ENCODE measurements at places on chromosomes 6 and 20.

DNA sequence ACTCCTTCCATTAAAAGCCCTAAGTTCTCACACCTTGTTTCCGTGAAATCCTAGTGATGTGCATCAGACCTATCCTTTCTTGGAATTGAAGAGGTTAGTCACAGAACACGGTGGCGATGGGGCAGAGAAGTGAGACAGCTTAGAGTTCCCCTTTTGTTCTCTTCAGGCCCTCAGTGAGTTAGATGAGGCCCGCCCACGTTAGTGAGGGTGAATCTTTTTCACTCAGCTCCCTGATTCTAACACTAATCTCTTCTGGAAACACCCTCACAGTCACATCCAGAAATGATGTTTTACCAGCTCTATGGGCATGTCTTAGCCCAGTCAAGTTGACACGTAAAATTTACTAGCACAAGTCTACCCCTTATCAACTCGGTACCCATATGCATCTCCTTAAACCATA, 172.7 kb upstream of the NOX3 start:
- DNase-seq = no peak

DNA sequence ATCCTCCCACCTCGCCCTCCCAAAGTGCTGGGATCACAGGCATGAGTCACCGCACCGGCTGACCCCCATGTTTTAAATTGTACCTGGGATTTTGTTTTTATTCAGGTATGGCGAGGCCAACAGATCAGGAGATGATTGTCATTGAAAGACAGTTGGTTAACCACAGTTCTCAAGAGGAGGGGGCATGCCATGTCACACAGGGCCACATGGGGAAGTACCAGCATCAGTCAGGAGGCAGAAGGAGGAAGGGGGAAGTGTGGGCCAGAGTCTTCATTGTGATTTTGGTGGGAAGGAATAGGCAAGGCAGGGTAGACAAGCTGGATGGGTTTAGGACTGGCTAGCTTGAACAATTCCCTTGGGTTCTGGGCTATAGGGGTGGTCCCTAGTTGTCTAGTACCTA, 9.9 kb upstream of the MMP9 start:
- DNase-seq = no peak

- DNase-seq = no peak
Measured at GRCh38 chr6:153210083-153210482, 79.0 kb upstream of the RGS17 start.

DNA sequence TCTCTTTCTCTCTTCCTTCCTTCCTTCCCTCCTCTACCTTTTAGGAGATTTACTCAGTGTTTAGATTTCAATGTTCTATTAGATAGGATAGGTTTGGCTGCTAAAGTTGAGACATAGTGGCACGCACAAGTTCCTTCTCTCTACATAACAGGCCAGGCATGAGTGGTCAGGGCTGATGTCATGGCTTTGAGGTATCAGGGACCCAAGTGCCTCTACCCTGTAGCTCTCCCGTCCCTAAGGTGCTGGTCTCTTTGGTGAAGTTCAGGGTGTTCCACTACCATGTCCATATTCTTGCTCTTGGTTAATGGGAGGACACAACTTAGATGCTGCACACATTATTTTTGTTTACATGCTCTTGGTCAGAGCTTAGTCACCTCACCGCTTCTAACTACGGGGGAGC, 245.3 kb downstream of the QKI start:
- DNase-seq = no peak

DNA sequence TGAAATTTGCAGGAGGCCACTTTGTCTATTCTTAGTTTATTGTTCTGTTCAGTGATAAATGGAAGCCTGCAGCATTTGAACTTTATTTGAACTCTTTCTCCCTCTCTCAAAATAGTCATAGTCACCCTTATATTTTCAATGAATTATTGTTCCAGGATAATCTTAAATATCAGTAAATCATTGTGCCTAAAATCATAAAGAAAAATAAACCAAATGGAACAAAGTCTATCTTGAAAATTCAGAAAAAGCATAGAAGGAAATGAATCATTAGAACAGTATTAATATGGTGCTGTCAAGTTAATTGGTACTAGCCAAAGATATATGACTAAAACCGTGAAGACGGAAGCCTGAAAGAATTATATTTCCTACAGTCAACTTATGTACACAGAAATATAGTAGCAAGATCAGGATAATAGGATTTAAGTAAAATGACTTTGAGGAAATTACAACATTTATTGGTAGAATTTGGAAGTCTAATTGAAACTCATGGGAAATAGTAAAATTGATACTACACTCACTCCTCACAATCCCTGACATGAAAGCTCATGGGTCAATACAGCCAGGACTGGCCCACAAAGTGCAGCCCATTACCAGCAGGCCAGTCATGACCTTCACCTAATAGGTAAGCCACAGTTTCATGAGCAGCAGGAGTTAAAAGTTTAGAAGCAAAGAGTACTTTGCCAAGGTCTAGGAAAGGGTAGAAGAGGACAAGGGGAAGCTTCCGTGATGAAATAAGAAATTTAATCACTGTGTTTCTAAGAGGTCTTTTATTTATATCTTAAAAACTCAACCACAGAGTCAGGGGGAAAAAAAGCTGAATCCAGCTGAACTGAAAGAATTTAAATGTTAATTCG, 119.9 kb upstream of the ENPP5 start:
- DNase-seq = no peak

- DNase-seq = no peak
Measured at GRCh38 chr6:17865243-17865642, 122.2 kb downstream of the KIF13A start.

- no peak for DNase-seq
Measured at GRCh38 chr20:19070681-19071445, 141.6 kb upstream of the SLC24A3 start.

DNA sequence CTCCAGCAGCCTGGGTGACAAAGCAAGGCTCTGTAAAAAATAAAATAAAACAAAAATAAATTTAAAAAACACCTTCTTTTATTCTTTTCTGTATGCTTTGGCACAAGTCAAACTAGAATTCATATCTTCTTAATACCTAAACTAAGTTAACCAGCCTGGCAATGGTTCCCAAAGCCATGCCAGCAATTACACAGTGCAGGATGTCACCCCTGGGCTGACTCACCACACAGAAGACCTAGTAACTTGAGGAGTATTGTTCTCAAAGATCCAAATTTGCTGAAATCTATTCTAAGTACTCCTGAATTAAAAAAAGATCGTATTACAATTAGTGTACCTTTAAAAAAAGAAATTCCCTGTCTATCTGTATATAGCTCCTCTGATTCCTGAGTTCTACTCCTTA, 162.7 kb upstream of the SGK1 start:
- DNase-seq = no peak

DNA sequence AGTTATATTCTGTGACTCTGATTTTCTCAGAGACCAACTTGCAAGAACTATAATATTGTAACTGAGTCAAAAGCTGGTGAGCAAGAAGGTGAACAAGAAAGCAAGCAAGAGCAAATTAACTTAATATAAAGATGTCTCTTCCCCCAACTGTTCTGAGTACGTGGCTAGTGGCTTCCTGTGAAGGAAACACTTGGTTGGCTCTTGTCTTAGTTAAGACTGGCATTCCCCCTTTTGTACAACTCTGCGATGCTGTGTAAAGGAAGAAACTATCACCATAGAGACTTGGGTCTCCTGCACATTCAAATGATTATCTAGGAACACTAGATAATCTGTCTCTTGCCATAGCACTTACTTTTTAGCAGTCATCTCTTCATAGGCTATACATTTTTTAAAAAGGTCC, 47.3 kb upstream of the TNFAIP3 start:
- DNase-seq = no peak

GRCh38 chr20:40826699-40827098, 137.7 kb upstream of the MAFB start:
- DNase-seq = no peak

GRCh38 chr6:280775-281468, 11.4 kb upstream of the DUSP22 start:
- no peak for DNase-seq

- DNase-seq = no peak
Measured at GRCh38 chr6:134740027-134740373, 209.9 kb downstream of the ALDH8A1 start.

DNA sequence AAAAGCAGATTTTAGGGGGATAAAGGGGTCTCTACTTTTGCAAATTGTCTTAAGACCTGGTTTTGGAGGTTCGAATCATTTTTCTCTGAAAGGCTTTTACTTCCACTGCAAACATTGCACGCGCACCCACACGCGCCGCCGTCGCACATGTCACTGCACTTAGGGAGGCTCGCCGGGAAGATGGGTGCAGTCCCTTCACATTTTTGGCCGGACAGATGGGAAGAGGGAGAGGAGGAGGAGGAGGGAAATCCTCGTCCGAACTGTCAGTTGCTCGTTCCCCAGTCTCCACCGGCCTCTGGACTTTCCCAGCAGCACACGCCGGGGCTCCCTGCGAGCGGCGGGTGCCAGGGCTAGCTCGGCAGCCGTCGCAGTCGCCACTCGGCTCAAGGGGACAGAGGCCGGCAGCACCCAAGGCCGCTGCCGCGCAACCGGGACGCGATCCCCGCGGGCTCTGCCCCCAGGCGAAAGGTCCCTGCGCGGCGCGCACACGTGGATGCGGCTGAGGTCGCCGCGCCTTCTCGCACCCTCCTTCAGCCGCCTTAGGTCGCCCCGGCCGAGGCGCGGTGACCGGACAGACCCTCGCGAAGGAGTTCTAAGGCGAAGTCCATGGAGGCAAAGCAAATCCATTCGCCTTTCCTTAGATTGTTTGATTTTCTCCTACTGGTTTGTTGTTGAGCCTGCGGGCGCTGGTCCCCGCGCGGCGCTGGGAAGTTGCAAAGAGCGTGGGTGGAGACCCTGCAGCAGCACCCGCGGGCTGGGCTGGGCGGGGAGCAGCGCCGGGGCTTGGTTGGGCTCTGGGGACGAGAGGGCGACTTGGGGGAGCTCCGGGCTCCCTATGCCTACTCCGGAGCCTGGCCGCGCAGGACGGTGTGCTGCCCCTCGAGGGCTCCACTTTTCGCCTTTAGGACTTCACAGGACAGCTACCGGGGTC, 1.2 kb downstream of the MYB start:
- DNase-seq = peak; percentile 20

GRCh38 chr6:8131265-8131897, 29.0 kb upstream of the EEF1E1 start:
- DNase-seq = peak; percentile 4

DNA sequence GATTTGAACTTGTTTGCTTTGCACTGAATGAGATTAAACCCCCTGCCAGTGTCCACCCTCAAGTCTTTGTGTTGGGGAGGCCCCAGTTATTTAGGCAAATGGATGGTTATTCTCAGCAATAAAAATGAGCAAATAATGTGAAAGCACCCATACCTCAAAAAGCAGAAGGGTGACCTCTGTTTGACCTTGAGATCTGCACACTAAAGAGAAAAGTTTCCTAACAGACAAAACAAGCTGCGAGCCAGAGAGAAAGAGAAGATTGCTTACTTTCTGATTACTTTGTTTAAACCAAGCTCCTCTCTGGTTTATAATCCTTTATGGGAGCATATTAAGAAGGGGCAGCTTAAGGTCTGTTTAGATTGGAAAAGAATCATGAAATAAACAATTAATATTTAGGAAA, 30.4 kb upstream of the TRERF1 start:
- DNase-seq = no peak

GRCh38 chr6:19472153-19472552, 365.0 kb upstream of the ID4 start:
- DNase-seq = no peak

- DNase-seq = no peak
Measured at GRCh38 chr6:163637524-163637923, 223.0 kb downstream of the QKI start.

GRCh38 chr6:17785094-17785787, 78.5 kb upstream of the NUP153 start:
- DNase-seq = no peak

GRCh38 chr20:50506270-50506579, 4.0 kb upstream of the PTPN1 start:
- DNase-seq = no peak

- DNase-seq = peak; percentile 31
Measured at GRCh38 chr6:117547688-117548621, 54.4 kb downstream of the GOPC start.

DNA sequence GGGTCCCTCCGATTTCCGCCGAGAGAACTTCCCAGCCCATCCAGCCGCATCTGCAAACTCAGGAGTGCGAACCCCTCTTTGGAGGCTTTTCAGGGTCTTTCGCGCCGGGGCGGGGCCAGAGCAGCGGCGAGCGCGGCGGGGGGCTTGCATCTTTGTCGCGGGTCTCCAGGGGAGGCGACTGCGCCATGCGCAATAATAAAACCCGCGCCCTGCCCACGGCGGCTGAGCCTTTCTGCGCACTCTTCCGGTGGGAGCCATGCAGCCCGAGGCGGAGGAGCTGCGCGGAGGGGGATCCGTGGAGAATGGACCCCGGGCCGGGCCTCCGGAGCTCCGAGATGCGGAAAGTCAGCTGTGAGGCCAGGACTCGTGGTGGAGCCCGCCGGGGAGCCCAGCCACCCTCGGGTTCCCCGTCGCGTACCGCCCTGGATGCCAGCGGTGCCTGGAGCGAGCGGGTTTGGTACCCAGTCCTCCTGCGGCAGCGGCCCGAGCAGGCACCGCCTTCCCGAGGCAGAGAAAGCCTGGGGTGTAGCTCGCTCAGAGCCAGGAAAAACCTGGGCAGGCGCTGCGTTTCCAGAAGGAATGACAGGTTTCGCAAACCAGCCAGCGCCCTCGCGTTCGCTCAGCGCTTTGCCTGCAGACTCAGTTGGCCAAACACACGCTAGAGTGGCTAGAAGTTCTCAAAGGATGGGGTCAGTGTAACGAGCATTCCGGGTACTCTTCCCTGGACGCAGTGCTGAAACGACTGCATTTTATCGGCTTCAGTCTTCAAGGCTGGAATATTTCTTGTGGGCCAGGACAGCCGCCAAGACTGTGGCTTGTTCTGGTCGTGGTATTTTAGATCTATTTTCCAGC, 1.2 kb downstream of the AKAP12 start:
- DNase-seq = no peak

DNA sequence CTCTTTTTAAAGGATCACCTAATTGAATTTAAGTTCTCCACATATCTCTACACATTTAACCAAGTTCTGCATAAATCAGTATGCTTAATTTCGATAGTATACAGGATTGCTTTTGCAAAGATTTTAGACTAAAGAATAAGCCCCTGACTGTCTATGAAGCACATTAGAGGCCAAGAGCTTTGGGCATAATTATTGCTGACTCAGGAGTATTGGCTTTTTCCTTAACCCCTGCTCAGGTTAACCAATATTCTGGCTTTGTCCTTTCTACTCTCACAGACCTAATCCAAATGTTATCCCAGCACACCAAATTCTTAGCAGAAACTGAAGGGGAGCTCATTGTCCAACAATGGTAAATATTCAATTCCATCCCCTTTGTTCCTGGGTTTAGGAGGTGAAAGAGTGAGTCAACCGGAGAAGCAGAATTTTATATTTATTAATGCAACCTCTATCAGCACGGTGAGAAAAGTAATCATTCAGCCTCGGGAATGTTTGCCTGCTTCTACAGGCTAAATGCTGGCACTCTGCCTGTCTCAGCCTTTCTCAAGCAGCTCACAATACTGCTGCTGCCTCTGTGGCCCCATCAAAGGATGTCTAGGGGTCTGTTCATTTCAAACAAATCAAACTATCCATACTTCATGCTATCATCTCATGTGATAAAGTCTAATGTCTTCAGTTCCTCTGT, 125.0 kb downstream of the SIM1 start:
- no peak for DNase-seq

Measured in activated gamma-delta T cell treated with anti-CD3 and anti-CD28 coated beads, Interleukin-2, amount 50 U/mL, for 16 hours (primary cell).